ENCODE measurements at places on chromosomes 16 and 17.

DNA sequence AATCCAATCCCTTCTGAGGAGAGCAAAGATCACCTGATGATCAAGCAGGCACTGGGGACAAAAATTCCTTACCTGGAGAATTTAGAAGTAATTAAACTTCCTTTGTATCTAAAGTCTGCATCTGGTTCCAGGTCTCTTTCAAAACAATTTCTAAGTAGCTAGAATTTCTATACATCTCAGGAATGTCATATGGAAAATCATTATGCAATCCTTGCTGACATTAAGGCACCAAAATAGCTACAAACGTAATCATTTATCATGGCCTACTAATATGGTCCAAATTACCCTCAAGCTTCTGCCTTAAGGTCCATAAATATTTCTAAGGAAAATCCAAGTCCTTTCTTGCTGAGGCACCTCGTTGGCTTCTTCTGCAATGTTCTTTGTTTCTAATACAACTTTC is 32.9 kb upstream of the YPEL2 start:
- no peak for DNase-seq

- DNase-seq: no peak
Observed at GRCh38 chr16:69812688-69813014, 50.5 kb downstream of the WWP2 start.

GRCh38 chr16:57190136-57190535 is 4.0 kb downstream of the RSPRY1 start:
- DNase-seq: no peak

DNA sequence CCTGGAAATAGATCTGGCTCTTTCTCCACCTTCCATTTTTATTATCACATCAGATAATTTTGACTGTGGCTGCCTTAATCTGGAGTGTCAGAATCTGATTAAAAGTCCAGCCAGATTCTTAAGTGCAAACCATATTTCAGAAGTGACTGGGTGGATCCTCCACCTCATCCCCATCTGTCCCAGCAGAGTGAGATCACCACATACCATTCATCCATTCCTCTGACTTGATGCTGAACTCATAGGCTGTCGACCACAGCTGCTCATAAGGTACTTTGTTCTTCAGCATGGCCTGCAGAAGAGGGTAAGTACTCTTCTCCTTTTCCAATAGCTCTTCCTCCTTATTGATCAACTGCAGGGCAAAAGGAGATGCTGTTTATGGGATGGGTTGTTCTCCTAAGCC is 53.5 kb downstream of the DNAH3 start:
- no peak for DNase-seq

GRCh38 chr17:58371300-58371950 is 19.4 kb upstream of the SUPT4H1 start:
- DNase-seq: no peak

DNA sequence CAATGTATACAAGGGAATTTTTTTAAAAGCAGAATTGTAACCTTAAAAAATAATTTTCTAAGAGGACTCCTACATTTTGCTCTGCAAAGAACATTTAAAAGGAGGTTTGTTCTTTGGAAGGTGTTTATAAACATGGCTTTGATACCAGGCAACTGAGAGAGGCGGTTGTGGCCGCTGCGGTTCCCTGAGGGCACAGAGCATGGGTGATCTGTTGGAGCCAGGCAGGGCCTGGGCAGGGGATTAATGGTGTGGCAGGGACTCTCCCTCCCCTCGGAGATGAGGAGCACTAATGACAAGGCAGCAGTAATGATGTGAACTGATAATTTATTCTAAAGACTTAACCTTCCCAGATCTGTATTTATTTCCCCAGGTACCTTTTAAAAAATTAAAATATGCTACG is 65.4 kb downstream of the WWP2 start:
- no peak for DNase-seq

- DNase-seq: no peak
Observed at GRCh38 chr16:25893332-25893731, 201.6 kb downstream of the HS3ST4 start.

DNA sequence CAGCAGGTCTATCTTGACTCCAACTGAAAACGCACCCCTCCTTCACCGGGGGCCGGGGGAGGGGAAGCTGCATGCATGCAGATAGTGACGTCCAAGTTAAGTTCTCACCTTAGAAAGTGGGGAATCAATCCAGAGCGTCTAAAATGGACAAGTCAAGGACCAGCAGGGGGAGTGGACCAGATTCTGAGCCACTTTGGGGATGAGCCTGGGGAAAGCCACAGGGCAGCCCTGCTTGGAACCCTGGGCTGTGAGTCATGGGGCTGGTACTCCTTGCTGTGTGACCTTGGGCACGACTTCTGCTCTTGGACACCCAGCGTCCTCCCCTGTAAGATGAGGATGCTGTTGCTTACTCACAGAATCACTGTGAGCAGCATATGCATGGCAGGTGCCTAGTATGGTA is 9.1 kb downstream of the TNFRSF13B start:
- DNase-seq: no peak

DNA sequence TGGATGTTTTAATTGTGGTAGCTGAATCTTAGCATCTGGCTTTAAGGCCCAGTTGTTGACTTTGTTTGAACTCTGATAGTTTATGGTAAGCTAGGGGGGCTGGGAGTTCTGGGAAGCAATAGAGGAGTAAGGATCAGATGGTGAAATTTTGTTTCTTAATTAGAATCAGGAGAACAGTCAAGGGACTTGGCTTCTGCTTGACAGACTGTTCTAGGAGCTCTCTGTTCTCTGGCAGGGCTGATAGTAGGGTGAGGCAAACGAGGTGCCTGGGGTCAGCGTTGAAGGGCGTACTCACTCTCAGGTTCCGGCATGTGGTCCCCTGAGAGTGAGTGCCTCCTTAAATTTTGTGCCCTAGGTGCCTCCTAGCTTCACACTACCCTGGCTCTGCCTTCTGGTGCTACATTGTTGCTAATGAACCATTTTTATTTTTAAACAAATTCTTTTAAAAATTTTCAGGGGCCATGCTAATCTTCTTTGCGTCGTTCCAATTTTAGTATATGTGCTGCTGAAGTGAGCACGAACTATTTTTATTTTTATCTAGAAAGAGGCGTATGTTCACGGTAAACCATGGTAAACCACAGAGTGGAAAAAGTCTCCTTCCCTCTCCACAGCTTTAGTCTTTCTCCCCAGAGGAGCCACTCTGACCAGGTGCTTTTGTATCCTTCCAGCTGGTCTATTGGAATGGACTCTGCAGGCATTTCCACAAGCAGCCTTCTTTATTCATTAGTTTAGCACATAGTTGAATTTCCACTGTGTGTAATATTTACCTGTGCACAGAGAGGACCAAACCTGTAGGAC is 19.7 kb downstream of the SLC7A6 start:
- no peak for DNase-seq

Measured in activated CD4-positive, alpha-beta T cell treated with anti-CD3 and anti-CD28 coated beads, Interleukin-2, Interleukin-4, amounts not matched to agents 100 ng/mL and 50 ng/mL, durations not matched to agents 16 hours and 8 hours (primary cell).